ENCODE measurements at places on chromosomes 4 and X.

DNA sequence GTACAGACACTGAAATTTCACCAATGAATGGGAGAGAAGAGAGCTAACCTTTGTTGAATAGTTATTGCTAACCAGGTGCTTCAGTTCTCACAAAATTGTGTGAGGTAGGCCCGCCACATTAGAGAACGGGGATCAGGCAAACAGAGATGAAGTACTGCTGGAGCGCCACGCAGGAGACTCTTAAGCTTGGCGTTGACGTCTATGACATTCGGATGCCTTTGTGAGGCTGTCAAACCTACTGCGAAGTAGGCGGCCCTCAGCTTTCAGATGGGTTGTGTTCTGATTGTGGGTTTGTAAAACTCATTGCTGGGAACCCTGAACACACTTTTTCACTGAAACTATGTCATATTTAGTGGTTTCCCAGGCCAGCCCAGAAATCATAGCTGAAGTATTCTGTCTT is 173.6 kb downstream of the CBR4 start:
- no peak for ATAC-seq

DNA sequence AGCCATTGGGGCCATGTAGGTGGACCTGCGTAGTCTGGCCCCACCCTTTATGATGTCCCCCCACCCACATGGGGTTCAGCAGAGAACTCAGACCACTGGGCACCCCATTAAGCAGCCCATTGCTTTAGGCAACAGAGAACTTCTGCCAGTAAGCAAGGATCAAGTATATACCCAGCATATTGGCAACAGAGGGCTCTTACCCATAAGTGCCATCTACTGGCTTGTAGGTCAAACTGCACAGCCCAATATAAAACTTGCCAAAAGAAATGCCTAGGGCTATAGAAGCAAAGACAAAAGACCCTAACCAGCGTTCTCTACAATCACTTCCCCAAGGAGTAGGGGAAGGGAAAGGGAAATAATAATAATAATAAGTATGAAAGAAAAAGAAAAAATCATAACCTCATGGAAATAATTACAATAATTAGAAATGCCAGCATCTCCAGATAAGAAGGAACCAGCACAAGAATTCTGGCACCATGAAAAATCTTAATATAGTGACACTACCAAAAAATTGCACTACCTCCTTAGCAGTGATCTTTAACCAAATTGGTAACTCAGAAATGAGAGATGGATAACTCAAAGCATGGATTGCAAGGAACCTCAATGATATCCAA is 1090.7 kb downstream of the FAT4 start:
- no peak for ATAC-seq

GRCh38 chr4:75834095-75834771 is 68.0 kb downstream of the PPEF2 start:
- no peak for ATAC-seq

DNA sequence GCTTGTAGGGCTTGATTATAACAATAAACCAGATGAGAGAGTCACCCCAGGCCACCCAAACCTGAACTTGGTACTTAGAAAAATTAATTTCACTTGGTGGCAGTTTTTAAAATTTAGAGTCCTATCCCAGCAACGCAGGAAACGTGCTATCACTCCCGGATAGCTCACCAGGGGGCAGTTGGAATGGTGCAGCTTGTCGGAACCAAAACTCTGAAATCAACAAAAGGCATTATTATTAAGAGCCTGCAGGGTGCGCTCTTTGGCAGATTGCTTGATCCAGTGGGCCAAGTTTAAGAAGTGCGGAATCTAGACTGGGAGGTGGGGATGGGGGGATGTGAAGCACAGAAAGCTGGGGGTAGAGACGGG is 2.4 kb downstream of the FRAS1 start:
- ATAC-seq: peak; percentile 41

DNA sequence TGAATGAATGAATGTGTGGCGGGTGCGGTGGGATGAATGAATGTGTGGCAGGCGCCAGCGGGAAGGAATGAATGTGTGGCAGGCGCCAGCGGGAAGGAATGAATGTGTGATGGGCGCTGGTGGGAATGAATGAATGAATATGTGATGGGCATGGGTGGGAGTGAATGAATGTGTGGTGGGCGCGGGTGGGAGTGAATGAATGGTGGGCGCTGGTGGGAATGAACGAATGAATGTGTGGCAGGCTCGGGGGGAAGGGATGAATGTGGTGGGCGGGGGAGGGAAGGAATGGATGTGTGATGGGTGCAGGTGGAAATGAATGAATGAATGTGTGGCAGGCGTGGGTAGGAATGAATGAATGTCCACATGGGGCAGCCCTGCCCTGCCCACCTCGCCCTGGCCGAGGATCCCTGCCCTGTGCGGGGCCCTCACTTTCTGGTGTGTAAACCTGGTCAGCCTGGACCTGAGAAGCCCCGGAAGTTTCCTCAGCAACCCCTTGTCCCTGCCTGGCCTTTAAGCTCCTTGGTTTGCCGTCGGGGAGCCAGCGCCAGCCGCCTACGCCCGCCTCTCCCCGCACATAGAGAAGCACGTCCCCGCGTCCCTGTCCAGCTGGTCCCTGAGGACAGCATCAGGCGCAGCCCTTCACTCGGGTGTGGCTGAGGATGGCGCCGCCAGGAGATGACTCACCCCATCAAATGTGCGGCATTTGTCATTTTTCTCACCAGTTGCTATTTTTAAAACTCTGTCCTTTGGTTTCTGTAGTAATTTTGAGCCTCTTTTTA is 112.8 kb upstream of the LRPAP1 start:
- ATAC-seq: no peak

GRCh38 chrX:133776072-133776471 is 209.3 kb downstream of the GPC3 start:
- peak; percentile 70 for ATAC-seq

DNA sequence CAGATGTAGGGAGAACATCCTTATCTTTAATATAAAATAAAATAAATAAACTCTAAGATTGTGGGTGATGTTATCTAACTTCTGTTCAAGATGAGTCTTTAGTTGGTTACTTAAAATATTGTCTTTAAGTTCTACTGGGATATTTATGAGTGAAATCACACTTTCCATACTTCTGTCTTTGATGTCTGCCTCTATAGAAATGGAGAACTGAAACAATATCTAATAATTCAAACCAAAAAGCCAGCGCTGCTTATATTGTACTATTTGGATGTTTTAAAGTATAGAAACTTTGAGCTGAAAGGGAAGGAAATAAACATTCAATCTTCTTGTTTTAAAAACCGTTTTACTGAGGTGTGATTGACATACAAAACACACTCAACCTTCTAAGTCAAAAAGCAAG is 44.8 kb upstream of the RPS6KA3 start:
- no peak for ATAC-seq

DNA sequence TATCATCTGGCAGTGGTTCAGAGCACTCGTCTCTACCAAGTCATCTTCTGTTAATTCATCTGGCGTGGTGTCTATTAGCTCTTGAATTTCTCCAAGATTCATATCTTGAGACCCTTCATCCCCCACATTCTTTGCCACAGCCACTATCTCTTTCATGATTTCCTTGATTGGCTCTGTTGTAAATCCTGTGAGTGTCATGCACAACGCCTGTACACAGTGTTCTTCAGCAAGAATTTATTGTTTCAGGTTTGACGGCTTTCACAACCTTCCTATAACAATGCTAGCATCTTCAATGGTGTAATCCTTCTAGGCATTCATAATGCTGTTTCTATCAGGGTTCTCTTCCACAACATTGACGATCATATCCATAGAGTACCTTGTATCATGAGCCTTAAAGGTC is 30.9 kb downstream of the MGST2 start:
- no peak for ATAC-seq

GRCh38 chr4:185936650-185937376 is 124.8 kb upstream of the SORBS2 start:
- ATAC-seq: no peak

DNA sequence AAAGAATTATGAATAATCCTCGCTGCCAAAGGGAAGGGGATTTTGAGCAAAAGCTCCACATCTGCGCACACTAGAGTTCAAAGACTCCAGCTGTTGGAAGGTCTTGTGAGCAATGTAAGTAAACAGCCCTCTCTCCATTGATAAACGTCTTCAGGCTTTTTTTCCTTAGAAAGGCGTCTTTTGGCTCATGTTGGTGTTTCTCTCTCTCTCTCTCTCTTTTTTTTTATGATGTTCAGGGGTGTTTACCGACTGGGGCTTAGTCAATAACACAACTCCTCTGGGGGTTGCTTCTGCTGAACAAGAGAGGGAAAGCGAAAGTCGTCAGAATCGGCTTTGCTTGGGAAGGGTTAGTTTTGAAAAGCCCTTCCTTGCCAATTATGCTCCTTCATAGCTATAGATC is 53.2 kb upstream of the C1QTNF7 start:
- no peak for ATAC-seq

DNA sequence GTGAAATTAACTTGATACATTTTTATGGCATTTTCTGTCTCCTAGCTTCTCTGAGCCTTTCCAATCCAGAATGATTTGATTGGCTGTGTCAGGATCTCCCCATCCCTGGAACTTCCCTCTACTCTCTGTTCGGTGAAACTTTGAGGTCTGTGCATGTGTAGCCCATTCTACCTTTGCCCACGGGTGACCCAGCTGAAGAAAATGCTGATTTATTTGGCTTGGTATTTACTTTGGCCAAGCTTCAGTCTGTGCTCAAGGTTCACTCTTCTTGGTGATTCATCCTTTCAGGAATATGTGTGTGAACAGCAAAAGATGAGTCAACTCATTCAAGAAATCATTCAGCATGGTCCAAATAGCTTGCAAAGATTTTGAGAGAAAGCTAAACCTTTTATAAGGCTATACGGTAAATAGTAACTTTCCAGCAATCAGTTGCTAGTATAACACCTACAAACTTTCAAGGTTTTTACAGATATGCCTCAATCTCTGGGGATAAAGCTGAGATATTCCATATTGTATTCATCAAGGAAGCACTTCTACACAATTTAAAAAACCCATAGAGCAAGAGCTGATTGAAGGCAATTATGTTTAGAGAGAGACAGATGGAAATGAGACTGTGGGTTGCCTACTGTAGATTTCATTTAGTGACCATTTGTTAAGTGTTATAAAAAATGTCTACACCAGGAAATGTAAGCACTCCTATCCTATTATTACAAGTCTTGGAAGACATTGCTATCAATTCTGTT is 233.9 kb upstream of the CXXC4 start:
- ATAC-seq: peak; percentile 65

DNA sequence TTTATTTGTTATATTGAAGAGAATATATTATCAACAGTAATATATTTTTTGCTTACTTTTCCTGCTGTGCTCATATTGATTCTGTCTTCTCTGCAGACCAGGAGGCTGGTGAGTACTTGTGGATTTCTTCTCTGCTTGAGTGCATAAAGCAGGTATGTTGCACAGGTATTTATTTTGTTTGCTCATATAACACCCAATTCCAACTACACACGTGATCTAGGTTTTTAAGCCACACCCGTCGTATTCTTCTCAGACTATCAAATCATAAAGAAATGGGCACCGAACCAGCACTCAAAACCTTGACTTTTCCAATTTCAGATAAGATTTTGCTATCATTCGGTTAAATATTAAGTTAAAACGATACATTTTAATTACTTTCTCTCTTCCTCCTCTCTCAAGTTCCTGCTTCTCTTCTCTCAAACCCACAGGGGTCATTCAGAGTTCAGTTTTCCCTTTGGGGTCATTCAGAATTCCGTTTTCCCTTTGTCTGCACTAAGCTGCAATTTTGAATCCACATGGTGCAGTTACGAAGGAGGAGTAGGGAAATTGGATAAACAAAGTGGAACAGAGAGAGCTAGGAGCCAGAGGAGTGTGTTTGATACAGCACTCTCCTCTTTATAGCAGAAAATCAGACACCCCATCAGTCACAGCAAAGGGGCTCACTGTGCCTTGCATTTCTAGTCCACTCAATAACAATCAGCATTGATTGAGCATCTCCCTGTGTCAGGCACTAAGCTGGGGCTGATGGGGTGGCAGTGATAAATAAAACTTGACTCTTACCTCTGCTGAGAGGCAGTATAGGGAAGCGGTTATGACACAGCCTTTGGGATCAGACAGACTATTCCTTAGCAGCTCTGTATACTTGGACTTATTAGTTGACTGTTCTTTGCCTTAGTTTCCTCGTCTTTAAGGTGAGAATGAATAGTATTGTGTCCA is at the start of gene ADH1C:
TSS of gene ADH1C (minus strand) at position 145 of the 936 bp plus-strand sequence. CDS start at position 74, 71 bp downstream.
- no peak for ATAC-seq

DNA sequence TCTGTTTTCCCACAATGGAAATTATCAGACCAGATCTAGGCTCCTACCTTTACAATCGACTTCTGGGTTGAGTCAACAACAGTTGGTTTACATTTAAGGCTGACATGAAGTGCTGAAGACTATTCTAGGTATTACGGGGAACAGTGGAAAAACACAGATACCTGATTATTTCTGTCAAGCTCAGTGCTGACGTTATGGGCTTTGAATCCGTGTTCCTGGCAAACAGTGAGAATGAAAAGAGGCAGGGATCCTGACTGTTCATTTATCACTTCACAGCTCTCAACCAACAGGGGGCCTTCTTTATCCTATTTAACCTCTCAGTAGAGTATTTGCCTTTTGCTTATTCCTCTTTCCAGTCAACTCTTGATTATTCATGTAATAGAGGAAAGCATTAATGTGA is 43.1 kb downstream of the TMEM164 start:
- ATAC-seq: peak; percentile 44

DNA sequence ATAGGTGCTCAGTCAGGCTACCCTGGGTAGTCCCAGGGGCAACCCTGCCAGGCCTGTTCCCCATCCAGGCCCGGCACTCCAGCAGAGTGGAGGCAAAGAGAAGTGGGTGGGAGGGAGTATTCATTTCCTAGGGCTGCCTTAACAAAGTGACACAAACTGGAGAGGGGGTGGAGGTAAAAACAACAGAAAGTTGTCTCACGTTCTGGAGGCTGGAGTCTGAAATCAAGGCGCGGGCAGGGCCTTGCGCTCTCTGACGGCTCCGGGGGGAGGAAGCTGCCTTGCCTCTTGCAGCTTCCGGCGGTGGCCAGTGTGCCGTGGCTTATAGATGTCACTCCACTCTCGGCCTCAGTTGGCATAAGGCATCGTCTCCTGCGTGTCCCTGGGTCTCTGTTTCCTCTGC is 90.8 kb downstream of the DCTD start:
- no peak for ATAC-seq

GRCh38 chr4:177517862-177518261 is 75.6 kb upstream of the AGA start:
- no peak for ATAC-seq

DNA sequence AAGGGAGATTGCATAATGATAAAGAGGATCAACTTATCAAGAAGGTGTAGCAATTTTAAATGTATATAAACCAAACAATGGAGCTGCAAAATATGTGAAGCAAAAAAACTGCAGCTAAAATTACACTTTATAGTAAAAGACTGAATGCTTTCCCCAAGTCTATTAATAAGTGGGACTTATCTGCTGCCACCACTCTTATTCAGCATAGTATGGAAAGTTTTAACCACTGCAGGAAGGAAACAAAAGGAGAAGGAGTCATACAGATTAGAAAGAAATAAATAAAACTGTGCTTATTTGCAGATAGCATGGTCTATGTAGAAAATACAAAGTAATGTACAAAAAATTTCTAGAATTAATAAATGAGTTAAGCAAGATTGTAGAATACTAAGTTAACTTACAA is 94.1 kb upstream of the GK2 start:
- no peak for ATAC-seq

GRCh38 chr4:16001484-16001858 is 38.5 kb upstream of the FGFBP2 start:
- peak; percentile 99 for ATAC-seq

- ATAC-seq: no peak
Measured at GRCh38 chr4:14952352-14952751, 49.9 kb upstream of the CPEB2 start.
